ENCODE measurements at places on chromosomes 2 and 18.
A peak's percentile ranks its signal among the peaks of the same experiment; 100 is the strongest.

DNA sequence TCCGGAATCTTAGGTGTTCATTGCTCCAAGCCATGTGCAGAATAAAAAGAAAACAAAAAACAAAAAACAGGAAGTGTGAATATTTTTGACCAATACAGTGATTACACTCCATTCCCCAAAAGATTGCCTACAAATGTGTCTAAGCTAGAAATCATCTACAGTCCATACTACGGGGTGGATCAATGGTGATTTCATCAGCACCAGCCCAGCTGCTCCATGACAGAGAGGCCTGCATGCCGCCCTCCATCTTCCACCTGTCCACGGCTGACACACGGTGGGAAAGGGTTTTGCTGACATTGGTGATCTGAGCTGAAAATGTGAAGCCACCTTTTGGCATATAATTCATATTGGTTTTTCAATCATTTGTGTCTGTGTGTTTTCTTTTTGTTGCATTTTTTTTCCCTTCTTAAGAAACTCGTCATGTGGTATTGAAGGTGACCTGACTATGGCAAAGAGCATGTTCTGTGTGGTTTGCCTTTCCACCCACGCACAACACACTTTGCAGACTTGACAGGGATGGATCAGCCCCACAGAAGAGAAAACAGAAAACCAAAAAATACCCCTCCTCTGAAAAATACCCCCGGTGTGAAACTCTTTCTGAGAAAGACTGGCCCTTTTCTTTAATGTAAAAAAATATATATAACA is 533.1 kb downstream of the RNF144A start:
- DNase-seq: no peak

DNA sequence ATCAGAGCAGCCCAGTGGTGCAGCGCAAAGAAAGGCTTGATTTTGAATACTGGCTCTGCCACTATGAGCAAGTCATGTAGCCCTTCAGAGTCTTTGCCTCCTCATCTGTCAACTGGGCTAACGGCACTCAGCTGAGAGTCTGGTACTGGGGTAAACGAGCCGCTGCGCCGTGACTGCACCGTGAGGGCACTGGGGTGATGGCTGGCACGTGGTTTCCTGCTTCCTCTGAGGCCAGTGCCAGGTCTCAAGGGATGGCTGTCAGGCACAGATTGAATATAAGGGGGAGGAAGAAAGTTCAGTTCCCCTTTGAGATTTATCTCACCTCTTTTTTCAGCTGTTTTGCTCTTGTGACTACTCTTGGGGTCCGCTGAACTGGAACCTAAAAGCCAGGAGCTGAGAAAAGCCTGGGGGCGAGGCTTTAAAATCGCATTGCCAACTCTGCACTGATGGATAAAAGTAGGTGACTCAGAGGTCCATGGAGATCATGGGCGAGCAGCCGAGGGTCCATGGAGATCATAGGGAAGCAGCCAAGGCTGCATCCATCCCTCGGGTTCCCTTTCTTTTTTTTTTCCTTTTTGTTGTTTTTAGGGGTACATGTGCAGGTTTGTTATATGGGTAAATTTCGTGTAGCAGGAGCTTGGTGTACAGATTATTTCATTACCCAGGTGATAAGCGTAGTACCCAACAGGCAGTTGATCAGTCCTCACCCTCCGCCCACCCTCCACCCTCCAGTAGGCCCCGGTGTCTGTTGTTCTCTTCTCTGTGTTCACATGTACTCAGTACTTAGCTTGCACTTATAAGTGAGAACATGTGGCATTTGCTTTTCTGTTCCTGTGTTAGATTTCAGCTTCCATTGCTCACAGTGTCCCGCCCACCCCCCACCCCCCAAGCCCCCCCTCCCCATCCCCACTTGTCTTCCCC is 114.3 kb downstream of the SPP2 start:
- DNase-seq: no peak

DNA sequence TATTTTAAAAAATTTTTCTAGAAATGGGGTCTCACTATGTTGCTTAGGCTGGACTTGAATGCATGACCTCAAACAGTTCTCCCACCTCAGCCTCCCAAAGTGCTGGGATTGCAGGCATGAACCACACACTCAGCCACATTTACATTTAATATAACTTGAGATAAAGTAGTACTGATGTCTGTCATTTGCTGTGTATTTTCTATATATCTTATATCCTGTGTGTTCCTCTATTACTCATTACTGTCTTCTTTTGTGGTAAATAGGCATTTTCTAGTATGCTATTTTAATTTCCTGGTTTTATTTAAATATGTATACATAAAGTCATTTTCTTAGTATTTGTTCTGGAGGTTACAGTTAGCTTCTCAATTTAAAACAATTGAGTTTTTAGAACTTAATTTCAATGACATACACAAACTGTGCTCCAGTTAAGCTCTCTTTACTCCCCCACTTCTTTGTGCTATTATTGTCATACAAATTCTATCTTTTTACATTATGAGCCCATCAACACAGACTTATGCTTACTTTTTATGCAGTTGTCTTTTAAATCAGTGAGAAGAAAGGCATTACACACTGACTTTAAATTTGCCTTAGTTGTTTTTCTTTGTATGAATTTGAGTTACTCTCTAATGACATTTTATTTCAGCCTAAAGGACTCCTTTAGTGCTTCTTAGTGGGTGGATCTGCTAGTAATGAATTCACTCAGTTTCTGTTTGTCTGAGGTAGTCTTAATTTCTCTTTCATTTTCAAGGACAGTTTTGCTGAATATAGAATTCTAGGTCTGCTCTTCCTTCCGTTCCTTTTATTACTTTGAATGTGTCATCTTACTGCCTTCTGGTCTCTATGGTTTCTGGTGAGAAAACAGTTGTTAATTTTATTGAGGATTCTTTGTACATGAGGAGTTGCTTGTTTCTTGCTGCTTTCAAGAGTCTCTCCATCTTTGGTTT is 6.2 kb upstream of the INPP4A start:
- DNase-seq: no peak

DNA sequence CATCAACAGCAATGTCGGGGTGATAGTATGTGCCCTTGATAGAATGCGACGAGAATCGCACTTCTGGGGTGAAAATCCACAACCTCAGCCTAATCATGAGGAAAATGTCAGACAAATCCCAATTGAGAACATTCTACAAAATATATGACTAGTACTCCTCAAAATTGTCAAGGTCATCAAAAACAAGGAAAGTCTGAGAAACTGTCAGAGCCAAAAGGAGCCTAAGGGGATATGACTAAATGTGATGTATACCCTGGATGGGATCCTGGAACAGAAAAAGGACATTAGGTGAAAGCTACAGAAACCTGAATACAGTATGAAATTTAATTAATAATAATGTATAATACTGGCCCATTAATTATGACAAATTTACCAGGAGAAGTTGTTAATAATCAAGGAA is 7.6 kb upstream of the CACNB4 start:
- DNase-seq: no peak

DNA sequence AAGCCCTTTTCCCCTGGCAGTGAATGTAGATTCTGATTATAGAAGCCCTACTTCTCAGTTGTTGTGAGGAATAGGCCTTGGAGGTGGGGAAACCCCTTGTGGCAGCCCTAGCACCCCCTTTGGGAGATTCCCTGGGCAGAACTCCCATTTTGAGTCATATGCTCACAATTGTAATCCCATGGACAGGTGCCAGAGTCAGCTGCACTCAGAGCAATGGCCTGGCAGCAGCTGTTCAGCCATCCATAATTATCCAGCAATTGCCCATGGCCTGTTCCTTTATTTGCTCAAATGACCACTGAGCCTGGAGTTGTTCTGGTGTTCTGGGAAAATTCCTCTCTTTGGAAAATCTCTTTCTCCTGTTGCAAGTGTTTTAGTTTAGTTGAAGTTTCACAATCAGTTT is 71.7 kb downstream of the PTRHD1 start:
- peak; percentile 86 for DNase-seq
